Activated T-cell treated with anti-CD3 and anti-CD28 coated beads for 1 hour (primary cell): ENCODE measurements at places on chromosomes 1 and 21.

DNA sequence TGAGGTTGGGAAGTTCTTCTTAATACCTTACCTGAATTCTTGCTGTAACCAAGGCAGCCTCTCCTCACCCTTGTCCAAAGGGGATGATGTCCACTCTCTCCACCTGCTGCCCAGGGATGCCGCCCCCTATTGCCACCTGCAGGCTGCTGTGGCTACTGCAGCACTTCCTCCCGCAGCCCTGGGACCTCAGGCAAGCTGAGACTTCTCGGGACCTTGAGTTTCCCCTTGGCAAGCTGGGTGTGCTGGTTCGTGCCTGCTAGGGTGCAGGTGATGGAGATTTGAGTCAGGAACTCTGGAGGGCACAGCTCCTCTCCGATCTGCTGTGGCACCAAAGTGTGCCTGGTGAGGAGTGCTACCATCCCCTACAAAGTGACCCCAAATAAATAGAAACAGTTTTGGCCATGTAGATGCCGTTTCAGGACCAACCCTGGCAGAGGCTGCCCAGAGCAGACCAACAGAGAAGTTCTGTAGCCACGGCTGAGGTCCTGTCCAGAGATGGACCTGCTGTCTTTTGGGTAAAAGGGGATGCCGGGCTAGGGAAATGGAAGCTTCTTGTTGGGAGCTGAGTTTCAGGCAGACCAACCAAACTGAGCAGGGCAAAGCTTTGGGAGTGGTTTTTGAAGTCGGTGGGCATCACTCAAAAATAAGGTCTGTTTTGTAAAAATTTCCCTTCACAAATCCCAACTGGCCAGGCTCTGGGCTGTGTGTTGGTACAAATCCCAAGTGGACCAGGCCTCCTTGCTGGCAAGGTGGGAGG is 31.7 kb downstream of the RUNX3 start:
- DNase-seq, result no peak

- DNase-seq, result no peak
Measured at GRCh38 chr1:13751458-13751871, 51.5 kb downstream of the PRDM2 start.

DNA sequence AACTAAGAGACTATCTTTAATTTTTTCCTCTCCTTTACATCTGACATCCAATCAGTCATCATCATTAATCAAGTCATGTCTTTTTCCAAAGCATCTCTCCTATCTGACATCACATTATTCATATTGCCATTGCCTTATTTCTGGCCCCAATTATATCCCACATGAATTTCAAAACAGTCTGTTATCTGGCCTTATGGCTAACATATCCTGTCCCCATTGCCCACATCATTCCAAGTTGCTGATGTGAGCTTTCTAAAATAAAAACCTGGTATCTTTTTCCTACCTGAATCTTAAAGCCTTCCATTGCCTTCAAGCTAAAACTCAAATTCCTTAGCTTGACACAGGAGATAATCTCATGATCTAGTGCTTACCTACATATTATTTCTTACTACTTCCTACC is 283.9 kb downstream of the LRRC40 start:
- DNase-seq, result no peak

- peak; percentile 36 for DNase-seq
Measured at GRCh38 chr1:52842643-52843310, at the start of gene ZYG11A. Gene ZYG11A (plus strand): TSS chr1:52842760. CDS start chr1:52842884, 124 bp downstream.

- peak; percentile 71 for DNase-seq
Measured at GRCh38 chr1:161749509-161750407, at the start of gene DUSP12. Gene DUSP12 (plus strand): TSS chr1:161749786. CDS start chr1:161749802, 16 bp downstream.

DNA sequence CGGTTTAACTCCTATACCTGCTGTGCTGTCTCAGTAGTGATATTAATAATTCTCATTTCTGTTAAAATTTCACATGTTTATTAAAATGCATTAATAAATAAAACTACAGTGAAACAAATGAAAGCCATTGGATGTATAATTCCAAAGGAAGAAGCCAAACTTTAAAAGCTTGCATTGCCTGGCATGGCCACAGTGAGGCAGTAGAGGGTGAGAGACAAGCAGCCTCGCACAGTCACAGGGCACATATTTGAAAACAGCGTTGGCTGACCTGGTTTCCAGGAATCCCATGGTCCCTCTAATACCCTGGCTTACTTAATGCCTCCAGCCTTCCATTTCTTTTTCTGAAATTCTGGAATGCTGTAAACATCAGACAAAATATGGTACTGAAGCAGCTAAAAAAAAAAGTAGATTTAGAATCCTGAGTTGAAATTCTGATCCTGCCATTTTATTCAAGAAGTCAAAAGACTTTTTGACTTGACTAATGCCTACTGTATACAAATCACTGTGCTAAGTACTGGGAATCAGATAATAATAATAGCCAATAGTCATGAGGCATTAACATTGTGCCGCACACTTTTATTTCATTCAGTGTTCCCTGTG is 6.7 kb upstream of the RNASEL start:
- DNase-seq, result peak; percentile 54

- no peak for DNase-seq
Measured at GRCh38 chr1:218536296-218536986, 191.3 kb downstream of the TGFB2 start.

GRCh38 chr1:100952104-100952745 is 56.3 kb downstream of the SLC30A7 start:
- DNase-seq, result no peak

DNA sequence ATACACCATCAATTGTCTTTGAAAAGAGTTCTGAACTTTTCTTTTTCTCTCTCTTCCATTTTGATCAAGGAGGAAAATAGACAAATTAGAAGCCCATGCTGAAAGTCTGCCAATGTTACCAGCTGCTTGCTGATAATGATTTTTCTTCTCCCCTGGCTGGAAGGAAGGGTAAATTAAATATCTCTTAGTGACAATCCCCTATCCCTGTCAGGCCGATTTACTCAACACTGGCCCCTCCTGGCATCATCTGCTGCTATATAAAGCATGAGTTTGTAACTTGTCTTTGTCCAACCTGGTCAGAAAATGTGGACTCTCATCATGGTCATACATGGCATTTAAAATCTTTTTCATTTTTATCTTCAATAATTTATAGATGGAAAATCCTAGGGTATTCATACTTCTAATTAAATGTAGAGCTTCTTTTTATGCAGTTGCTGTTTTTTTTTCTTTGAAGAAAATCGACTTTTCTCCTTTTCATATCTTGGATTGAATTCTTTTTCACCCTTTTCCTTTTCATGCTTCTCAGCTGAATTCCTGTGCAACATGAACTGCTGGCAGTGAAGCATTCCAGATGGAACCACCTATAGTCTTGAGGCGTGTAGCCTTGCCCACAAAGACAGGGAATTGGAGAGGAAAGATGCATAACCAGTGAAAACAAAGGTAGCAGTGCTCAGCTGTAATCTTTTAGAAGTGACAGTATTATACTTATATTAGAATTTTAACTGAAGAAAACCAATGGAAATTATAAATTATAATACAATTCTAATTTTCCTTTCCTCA is 214.7 kb upstream of the PTGFR start:
- DNase-seq, result no peak

DNA sequence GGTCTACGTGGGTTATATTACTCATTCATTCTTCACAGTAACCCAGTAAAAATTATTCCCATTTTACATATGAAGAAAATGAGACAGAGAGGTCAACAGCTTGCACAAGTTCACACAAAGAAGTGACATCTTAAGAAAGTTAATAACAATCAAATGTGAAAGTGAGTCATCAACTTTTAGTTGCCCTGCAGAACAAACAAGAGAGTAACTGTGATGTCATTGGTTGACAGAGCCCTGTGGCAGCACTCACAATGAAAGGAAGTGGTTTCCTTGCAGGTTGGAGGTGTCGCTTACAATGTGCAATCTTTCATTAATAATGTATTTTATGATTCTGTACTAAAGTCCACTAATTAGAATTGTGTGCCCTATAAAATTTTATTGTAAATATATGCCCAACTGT is 369.6 kb downstream of the RYR2 start:
- DNase-seq, result no peak

GRCh38 chr1:13722808-13723360 is 22.9 kb downstream of the PRDM2 start:
- DNase-seq, result no peak

DNA sequence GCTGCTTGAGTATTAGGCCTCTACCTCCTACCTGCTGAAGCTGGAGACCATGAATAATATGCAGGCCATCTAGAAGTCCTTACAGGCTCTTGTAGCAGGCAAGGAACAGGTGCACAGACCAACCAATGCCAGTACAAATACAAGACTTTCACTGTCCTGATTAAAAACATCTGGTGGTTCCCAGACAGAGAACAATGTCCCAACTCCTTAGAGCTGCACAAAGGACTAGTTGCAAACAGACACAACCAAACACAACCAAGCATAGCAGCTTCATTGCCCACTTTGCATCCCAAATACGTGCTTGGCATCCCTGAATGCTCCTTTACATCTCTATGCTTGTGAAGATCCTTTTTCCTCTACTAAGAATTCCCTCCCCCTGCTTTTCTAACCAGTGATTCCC is 98.1 kb upstream of the CXADR start:
- no peak for DNase-seq

DNA sequence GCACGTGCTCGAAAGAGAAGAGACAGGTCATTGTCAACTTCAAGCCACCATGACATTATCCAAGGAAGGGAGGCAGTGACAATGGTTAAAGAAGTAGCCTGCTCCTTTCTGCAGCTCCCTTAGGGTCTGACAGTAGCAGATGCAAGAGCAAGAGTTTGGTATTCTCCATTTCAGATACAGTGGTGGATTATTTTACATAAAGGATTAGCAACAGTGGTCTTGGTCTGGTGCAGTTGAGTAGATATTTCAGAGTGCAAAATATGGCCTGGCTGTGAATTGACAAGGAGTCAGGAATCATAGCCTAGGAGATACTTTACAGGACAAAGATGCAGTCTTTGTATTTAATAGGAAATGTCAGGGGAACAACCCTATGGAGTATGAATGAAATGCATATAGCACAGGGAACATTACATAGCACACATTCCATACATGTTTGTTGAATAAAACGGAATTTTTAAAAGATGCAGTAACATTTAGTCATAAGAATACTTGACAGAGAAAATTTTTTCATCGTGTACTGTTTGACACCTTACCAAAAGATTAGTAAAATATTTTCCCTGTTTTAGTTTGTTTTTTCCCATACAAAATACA is 41.8 kb downstream of the CHRM3 start:
- no peak for DNase-seq

- no peak for DNase-seq
Measured at GRCh38 chr1:49171941-49172593, 395.4 kb upstream of the BEND5 start.

GRCh38 chr1:60875138-60875537 is 207.2 kb upstream of the NFIA start:
- DNase-seq, result no peak

DNA sequence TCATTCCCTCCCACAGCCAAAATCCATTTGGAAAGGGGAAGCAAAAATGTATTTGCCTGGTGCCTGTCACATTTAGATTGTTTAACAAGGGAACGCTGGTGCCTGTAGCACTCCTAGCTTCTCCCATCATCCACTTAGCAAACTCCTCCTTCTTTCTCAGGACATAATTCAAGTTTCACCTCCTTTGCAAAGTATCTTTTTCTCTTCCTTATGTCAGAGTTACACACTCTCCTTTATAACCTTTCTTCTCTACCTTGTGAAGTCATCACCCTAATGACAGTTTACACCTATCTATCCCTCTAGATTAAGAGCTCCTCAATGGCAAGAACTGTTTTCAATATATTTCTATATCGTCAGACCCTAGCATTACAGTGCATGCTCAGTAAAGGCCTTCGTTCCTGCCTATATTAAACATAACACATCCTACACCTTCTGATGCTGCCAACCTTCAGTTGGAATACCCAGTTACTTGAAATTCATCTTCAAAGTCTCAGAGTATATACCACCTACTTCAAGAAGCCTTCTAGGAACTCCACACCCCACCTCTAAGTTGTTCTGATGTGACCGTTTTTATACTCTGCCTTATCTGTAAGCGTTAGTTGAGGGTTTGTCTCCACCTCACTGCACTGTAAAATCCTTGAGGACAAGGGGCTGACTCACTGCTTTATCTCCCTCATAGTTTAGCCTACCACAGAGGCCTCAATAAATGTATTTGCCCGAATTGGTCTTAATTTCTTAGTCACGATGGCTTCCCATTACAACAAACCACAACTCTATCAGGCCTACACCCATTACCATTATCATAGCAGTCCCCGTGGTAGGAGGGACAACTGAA is 1.0 kb upstream of the EPS15 start:
- no peak for DNase-seq

GRCh38 chr1:190474650-190475211 is 2.9 kb downstream of the BRINP3 start:
- no peak for DNase-seq

DNA sequence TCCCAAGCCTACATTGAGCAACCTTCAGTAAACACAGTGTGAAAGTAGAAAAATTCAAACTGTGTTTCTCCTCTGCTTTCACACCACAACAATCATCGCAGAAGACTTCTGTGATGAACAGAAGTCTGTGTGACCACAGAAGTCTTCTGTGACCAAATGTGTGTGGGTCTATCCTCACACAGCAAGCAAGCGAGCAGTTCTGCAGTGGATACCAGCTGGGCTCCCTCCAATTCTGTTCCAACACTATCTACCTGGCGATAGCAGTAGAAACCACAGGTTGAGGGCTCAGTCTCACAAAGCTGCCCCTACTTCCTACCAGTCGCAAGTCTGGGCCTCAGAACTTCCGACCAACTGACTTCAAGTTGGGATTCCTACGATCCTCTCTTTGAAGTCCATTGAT is 21.0 kb upstream of the RAP1A start:
- DNase-seq, result no peak

- no peak for DNase-seq
Measured at GRCh38 chr1:189567890-189568289, 909.8 kb downstream of the BRINP3 start.

DNA sequence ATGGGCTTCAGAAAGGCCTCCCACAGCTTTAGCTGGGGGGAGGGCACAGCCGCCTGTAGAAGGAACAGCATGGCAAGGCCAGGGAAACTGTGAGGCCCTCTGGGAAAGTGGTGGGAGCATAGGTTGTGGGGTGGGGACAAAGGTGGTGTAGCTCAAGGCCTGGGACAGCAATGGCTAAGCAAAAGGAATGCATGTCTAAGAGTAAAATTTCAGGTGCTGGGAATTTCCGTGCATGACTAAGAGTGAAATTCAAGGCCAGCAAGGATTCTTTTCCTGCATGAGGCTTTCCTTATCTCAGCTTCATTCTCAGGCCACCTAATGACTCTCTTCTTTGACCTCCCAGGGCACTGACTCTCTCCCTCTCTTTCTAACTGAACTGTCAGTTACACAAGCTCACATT is 86.5 kb upstream of the WNT4 start:
- DNase-seq, result no peak

- DNase-seq, result no peak
Measured at GRCh38 chr21:24896735-24897124, 710.6 kb downstream of the MRPL39 start.

GRCh38 chr1:12714710-12715475 is 1.0 kb upstream of the AADACL3 start:
- DNase-seq, result no peak

GRCh38 chr21:40646651-40647050 is 200.3 kb downstream of the DSCAM start:
- DNase-seq, result no peak

- no peak for DNase-seq
Measured at GRCh38 chr1:157961805-157962762, 31.4 kb upstream of the KIRREL1 start.
